ENCODE measurements at places on chromosomes 7 and 10.
A peak's percentile ranks its signal among the peaks of the same experiment; 100 is the strongest.

DNA sequence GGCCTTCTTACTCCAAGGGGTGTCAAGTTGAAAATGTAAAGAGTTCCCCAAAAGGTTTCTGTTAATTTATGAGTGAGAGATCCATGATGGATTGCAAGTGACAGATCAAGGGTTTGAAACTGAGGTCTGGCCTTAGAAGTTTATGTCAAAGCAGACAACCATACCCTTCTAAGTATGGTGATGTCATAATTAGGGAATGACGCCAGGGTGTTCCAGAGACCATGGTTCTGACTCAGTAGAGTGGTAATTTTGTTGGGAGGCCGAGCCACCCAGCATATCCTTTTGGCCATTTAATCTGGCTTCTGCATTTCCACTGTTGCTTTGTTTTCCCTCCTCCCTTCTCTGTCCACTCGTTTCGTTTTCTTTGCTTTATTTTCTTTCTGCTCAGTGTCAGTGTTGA is 2.7 kb downstream of the TRUB1 start:
- H3K4me3 ChIP-seq: no peak overlapping the region
- H3K27ac ChIP-seq: no peak overlapping the region
- peaks cover 7% of the 10 kb centered on the region for H3K4me1 ChIP-seq
- ATAC-seq: no peak
- H3K36me3 ChIP-seq: peaks cover 46% of the 10 kb centered on the region
- no peaks in the 10 kb centered on the region for H3K27me3 ChIP-seq

DNA sequence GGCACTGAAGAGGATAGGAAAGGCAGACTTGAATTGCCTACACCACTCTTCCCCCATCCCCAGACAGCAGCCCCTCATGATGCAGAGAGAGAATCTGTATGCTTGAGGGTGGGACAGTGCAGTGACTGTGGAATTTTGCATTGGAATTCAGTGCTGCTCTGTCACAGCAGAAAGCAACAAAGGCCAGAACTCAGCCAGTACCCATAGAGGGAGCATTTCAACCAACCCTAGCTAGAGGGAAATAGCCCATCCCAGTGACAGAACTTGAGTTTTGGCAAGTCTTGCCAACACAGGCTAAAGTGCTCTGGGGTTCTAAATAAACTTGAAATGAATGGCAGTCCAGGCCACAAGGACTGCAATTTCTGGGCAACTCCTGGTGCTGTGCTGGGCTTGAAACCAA is 80.4 kb downstream of the TES start:
- no peak overlapping the region for H3K4me3 ChIP-seq
- H3K36me3 ChIP-seq: no peaks in the 10 kb centered on the region
- H3K27me3 ChIP-seq: no peaks in the 10 kb centered on the region
- no peaks in the 10 kb centered on the region for H3K4me1 ChIP-seq
- no peak overlapping the region for H3K27ac ChIP-seq
- ATAC-seq: no peak

DNA sequence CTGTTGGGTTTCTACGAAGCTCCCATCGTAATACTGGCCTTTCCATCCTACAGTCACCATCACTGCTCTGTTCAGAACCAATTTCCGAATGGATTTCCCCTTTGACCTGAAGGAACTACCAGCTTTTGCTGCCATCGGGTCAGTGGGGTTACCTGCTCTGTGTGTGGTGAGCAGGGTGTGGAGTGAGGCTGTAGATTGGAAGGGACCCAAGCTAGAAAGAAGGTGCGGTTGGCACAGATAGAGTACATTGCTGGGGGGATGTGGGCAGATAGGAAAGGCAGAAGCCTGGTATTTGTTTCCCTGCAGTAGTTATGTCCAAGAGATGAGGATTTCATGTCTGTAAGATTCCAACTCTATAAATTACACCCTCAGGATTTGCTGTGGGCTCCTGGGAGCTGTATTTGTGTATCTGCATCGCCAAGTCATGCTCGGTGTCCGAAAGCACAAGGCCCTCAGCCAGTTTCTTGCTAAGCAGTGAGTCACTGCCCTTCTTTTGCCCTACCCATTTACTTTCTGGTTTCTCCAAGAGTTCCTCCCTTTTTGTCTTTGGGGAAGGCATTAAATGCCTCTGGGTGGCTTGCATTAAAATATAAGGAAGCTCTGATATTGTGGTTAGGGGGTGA is 15.4 kb downstream of the CLCN1 start:
- H3K27ac ChIP-seq: no peak overlapping the region
- no peak for ATAC-seq
- H3K4me1 ChIP-seq: no peaks in the 10 kb centered on the region
- no peaks in the 10 kb centered on the region for H3K36me3 ChIP-seq
- no peak overlapping the region for H3K4me3 ChIP-seq
- H3K27me3 ChIP-seq: no peaks in the 10 kb centered on the region

GRCh38 chr7:149831741-149832219 is 6.4 kb upstream of the ZNF862 start:
- ATAC-seq: no peak
- no peaks in the 10 kb centered on the region for H3K4me1 ChIP-seq
- no peaks in the 10 kb centered on the region for H3K36me3 ChIP-seq
- no peak overlapping the region for H3K4me3 ChIP-seq
- no peak overlapping the region for H3K27ac ChIP-seq

GRCh38 chr7:8443576-8444467 is 10.4 kb downstream of the NXPH1 start:
- H3K4me3 ChIP-seq: no peak overlapping the region
- ATAC-seq: no peak
- no peak overlapping the region for H3K27ac ChIP-seq
- peaks cover 87% of the 10 kb centered on the region for H3K27me3 ChIP-seq
- no peaks in the 10 kb centered on the region for H3K4me1 ChIP-seq

- no peaks in the 10 kb centered on the region for H3K36me3 ChIP-seq
- no peaks in the 10 kb centered on the region for H3K4me1 ChIP-seq
- no peak for ATAC-seq
- peaks cover 14% of the 10 kb centered on the region for H3K27me3 ChIP-seq
- no peak overlapping the region for H3K27ac ChIP-seq
Observed at GRCh38 chr10:129274748-129275474, 192.1 kb upstream of the MGMT start.

DNA sequence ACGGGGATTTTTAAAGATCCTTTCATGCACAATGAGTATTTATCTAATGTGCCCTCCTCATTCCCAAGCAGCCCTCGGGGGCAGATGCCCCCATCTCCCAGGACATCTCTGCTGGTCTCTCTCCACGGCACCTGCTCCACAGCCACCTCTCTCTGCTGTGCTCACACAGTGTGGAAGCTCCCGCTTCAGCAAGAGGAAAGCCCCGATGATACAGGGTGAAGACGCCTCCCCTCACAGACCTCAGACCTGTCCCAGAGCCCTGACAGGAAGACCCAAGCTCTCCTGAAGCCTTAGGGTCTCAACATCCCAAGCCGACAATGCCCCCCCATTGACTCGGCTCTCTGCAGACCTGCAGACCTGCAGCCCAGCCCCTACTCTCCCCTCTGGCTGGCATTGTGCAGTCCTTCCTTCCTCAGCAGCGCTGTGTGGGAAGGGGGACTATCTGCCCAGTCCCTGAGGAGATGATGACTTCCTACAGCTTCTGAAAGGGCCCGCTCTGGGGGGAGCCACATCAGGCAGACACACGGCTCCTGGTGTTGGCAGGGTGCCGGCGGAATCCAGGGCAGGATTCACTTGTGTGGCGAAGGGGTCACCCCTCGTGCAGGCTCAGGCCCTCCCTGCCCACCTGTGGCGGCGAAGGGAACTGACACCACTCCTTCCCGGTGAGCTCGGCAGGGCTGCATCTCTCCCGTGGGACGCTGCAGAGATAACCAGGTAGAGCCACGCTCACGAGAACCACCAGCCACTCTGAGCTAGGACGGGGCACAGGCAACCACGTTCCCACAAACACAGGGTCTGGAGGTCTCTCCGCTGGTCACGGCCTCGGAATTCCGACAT is 61.8 kb downstream of the PTPRN2 start:
- no peaks in the 10 kb centered on the region for H3K36me3 ChIP-seq
- peaks cover 53% of the 10 kb centered on the region for H3K27me3 ChIP-seq
- no peak overlapping the region for H3K27ac ChIP-seq
- ATAC-seq: peak; percentile 19
- no peaks in the 10 kb centered on the region for H3K4me1 ChIP-seq

DNA sequence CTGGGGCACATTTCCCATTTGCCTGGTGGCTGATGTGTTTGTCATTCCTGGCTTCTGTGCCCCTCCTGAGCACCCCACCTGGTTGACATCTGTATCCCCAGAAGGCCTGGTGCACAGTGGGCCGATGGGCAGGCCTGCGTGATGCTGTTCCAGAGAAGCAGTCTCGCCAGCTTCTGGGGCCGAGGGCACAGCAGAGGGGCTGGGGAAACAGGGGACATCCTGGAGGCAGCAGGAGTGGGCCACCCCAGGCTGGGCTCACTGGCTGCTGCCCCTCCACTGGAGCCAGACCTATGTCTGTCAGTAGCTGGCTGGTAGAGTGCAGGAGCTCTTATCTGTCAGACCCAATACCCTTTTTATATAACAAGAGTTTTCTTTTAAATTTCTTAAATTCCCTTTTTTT is 896 bp upstream of the MYL7 start:
- H3K4me1 ChIP-seq: peaks cover 14% of the 10 kb centered on the region
- peaks cover 20% of the 10 kb centered on the region for H3K27me3 ChIP-seq
- H3K27ac ChIP-seq: no peak overlapping the region
- no peak overlapping the region for H3K4me3 ChIP-seq

DNA sequence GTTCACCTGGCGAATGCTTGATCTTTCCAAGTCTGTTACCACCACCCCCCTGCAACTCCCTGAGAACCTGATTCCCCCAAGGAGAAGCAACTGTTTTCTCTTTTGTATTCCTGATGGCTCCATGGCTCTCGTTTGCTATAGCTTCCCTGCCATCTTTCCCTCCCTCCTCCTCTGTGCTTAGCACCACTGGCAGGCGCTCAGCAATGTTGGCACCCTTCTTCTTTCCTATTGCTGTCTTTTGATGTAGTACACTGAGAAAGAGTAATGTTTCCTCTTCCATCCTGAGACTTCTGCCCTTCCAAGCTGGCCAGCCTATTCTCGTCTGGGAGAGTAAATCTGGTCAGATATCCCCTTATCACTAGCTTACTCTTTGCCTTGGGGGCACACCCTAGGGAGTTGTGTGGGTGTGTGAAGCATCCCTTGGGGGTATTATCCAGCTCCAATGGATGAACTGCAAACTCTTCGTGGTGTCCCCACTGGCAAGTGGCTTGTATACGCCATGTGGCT is 74.0 kb downstream of the BMPER start:
- H3K4me3 ChIP-seq: no peak overlapping the region
- no peak overlapping the region for H3K27ac ChIP-seq
- no peaks in the 10 kb centered on the region for H3K4me1 ChIP-seq
- no peaks in the 10 kb centered on the region for H3K27me3 ChIP-seq

DNA sequence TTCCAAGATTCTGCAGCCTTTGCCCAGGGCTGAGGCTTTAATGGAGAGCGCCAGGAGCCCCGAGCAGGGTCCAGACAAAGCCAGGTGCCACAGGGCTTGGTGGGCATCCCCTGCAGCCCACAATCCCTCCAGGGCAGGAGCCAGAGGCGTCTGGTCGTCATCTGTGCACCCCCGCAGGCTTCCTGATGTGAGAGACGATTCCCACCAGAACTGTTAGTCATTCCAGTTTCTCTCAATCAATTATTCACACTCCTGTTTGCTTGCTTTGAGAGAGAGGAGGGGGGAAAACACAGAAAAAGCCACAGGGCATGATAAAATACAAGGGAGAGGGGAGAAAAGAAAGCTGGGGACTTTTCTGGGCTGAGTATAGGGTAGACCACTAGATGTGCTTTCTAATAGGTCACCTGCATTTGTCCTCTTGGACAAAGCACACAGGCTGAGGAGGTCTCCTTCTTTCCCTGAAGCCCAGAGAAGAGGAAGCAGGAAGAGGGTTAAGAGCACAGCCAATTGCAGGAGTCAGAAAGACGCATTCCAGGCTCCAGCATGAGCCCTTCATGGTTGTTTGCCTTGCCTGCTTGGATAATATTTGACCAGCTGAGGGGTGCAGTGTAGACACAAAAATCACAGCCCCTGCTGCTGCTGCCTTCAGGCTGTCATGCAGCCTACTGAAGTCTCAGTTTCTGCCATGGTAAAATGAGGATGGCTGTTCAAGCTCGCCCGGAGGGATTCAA is 194.4 kb downstream of the PLXNA4 start:
- no peak for ATAC-seq
- H3K4me3 ChIP-seq: no peak overlapping the region
- H3K36me3 ChIP-seq: no peaks in the 10 kb centered on the region

DNA sequence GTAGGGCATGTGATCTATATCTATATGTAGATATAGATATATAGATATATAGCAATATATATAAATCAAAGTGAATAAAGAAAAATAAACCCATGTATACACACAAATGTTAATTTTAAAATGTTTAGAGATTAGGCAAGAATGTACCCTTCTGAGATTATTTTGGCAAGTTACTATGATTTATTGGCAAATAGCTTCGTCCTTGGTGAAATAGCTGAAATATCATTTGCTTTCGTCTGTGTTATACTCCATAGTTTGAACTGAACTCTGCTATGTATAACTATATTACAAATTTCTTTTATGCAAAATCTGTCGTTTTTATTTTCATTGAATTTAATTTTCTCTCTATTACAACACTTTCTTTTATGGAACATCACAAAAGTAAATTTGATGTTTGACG is 57.5 kb downstream of the CPED1 start:
- peaks cover 15% of the 10 kb centered on the region for H3K36me3 ChIP-seq
- no peaks in the 10 kb centered on the region for H3K4me1 ChIP-seq
- H3K27ac ChIP-seq: no peak overlapping the region
- H3K4me3 ChIP-seq: no peak overlapping the region

All from gastroesophageal sphincter (tissue), 4 donors.